Esophagus squamous epithelium (tissue), 5 donors: ENCODE measurements at places on chromosomes 12 and 14. TPM values are rescaled to one million over a fixed set of nuclear protein-coding genes. Genes with fewer than 3 reads are reported as not detected.

- DNase-seq = no peak
Observed at GRCh38 chr12:96371790-96372699, 28.2 kb downstream of the CDK17 start.

Gene DEPDC4
- total RNA-seq = not detected

DNA sequence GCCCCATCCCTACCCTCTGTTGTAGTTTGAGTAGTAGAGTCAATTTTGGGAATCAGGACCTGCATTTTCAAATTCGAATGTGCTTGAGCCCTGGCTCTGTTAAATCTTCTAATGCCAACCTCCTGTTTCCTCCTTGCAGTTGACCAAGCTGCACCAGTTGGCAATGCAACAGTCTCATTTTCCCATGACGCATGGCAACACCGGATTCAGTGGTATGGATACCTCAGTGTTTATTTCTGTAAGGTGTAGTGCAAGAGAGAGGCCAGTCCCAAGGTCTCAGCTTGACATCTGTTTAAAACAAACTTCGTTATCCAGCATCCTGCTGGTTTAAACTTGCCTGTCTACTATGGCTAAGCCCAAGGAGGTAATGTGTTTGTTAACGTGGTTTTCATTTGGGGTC lies 15.2 kb downstream of the PCBP2 start:
- DNase-seq = no peak

DNA sequence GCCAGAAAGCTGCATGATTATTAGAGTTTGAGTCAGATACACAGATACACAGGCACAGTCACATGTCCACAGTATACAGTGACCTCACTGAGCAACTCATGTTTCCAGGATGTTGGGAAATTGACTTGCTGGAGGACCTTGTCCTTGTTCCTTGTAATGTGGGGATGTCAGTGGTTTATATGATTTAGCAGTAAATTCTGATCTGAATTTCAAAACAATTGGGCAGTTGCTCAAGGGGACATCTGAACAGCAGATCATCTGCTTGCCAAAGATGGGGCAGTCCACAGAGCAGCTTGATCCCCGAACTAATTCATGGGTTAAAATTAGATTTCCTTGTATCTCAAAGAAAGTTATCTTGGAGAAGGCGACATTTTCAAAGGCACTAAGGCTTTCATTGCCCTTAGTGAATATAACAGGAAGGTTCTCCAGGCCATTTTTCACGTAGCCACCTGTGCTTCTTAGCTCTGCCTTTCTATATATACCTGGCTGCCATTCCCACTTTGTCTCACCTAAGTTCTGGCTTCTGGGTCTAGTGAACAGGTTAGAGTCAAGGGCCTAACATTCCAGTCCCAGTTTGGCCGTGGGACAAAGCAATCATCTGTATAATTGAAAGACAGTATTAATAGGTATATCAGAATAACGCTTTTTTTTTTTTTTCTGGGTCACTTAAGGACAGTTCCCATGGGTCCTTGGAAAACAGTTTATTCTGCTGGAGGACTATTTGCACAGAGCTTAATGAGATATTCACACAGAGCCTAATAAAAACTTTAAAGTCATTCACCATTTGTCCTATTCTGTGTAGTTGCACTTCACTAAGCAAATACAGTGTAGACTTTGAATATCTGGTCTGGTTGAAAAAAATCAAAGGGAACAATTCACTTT lies 64.9 kb upstream of the STRN3 start:
- no peak for DNase-seq

DNA sequence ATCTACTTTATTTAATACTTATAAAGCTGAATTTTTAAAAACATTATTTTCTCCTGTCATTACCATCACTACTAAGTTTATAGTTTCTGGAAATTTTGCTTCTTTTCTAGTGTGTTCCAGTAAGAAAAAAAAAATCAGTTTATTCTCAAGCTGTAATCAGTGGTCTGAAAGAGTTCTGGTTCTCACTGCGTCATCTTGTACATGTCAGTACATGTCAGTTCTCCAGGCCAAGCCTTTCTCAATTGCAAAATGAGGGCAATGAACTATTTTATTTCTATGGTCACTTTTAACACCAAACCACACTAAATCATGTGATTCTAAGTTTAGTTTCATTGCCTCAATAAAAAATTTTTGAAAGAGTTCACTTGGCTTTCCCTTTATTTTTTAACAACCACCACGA lies 468.9 kb upstream of the LRFN5 start:
- no peak for DNase-seq

Gene TMTC2
- total RNA-seq = 27.0 TPM

Gene GLI1
- total RNA-seq = 0.48 TPM

GRCh38 chr14:37438444-37438843 lies 156.6 kb downstream of the FOXA1 start:
- no peak for DNase-seq

- no peak for DNase-seq
Observed at GRCh38 chr14:101126731-101127130, 223.2 kb upstream of the RTL1 start.

GRCh38 chr14:72254202-72254936 lies 322.1 kb downstream of the RGS6 start:
- DNase-seq = no peak

DNA sequence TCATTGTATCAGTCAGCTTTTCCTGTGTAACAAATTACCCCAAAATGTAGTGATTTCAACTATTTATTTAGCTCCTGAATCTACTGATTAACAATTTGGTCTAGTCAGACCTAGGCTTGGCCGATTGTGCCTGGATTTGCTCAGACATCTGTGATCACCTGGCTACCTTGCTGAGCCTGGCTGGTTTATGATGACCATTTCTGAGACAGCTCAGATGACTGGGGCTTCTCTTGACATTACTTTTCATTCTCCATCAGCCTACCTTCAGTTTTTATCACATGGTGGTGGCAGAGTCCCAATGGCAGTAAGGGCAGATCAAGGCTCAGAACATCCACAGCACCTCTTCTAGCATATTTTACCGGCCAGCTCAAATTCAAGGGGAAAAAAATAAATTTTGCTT lies 286.3 kb downstream of the BTG1 start:
- no peak for DNase-seq

DNA sequence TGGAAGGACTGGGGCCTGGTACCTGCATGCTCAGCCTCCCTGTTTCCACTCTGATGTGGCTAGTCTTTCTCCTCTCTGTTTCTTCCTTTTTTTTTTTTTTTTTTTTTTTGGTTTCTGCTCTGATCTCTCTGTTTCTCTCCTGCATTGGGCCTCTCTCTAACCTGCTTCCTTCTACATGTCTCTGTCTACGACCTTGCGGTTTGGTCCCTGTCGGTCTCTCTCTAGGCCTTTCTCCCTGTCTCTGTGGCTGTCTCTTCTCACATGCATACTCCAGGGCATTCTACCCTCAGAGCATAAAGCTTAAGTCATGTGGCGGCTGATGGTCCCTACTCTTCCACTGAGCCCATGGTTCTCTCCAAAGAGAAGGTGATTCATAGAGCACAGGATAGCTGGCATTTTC lies 1096.6 kb downstream of the BCL11B start:
- DNase-seq = no peak

Gene LIN7A
- 0.57 TPM for total RNA-seq

Gene PRH1
- 11.4 TPM for total RNA-seq

Gene EPYC
- total RNA-seq = not detected

Gene TAS2R31
- total RNA-seq = 6.5 TPM

DNA sequence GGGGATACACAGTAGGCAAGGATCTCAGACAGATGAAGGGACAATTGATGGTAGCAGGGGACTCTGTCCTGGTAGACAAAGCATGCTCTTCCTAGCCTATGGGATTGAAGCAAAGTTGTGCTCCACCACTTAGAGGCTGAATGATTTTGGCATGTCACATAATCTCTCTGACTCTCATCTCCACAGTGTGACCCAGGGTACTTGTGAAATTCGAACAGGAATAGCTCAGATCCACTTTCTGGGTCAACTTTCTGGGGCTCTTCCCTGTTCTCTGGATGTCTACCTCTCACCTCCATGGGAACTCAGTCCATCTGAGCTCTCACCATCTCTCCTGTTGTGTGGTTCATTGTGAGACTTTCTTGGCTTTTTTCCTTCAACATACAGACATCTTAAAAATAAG lies 1.7 kb upstream of the DCD start:
- DNase-seq = no peak

Gene PAPLN
- total RNA-seq = 12.6 TPM

GRCh38 chr14:75213172-75213571 lies 36.8 kb upstream of the TMED10 start:
- DNase-seq = no peak

Gene PTPN6
- total RNA-seq = 24.0 TPM

DNA sequence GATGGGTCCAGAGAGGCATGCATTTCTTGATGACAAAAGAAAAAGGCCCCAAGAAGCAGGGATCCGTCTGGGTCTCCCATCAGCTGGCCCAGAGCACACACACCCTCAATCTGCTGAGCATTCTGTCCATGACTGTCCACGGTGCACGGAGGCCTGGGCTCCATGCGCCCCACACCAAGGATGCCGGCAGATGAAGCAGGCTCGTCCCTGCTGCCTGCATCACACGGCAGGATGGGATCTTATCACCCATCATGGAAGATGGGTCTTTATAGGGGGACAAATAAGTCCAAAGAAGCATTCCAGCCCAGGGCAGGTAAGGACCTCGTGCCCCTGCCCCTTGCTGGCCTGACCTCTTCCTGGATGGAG lies 59.7 kb downstream of the PRIMA1 start:
- no peak for DNase-seq

Gene CAPZA3
- not detected for total RNA-seq

Gene MARK3
- total RNA-seq = 44.4 TPM

Gene PHETA1
- 6.9 TPM for total RNA-seq

DNA sequence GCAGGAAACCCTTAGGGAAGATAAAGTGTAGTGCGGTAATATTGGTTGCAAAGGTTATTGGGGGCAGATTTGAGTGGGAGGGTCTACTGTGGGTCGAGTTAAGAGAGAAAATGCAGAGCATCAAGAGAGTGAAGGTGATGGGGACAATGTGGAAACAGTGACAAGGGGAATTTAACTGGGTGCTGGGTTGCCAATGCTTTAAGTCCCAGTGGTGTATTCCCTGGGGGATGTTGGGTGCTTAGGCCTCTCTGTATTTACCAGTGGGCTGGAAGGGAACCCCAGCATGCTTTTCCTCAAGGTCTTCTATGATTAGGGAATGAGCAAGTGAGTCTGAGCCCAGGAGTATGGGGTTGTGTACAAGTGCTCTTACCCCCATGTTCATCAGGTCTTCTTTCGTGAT lies 10.6 kb downstream of the BCAT1 start:
- no peak for DNase-seq
